ENCODE measurements at places on chromosomes 5 and 9.

DNA sequence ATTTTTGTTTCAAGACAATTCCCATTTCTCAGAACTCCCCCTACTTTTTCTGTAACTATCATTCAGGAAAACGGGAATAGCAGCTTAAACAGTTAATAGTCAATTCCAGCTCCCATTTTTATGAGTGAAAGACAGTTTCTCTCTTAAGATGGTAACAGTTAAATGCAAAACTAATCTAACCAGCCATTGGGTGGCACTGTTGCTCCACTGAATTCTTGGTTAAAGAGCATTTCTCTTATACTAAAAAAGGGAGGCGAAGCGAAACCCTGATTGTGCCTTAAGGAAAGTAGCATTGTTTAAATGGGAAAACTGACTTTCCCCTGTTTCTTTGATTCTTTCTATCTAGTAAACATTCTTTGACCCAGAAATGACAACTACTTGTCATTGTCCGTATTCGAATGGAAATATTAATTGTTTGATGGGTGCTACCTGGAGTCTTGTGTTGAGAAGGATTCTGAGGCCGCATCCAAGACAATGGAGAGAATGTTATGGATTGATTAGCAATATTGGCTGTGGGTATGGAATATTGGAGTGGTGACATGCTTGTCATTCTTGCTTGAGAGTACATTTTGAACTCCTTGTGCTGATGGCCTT is 507.8 kb downstream of the MAT2B start:
- no peak for DNase-seq

DNA sequence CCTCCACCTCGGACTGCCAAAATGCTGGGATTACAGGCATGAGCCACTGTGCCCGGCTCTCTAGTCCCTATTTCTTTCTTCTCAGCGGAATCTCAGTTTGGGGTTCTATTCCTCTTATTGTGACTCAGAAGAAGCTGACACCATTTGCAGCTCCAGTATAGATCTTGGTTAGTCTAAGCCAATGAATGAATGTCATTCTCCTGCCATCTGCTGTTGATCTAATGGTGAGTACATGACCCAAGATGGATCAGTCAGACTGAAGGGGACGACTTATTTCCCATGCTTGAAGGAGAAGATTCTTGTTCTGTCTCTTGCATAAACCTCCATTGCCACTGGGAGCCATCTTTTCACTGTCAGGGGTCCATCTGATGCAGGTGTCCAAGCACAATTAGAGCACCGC is 76.0 kb upstream of the KLF9 start:
- no peak for DNase-seq

DNA sequence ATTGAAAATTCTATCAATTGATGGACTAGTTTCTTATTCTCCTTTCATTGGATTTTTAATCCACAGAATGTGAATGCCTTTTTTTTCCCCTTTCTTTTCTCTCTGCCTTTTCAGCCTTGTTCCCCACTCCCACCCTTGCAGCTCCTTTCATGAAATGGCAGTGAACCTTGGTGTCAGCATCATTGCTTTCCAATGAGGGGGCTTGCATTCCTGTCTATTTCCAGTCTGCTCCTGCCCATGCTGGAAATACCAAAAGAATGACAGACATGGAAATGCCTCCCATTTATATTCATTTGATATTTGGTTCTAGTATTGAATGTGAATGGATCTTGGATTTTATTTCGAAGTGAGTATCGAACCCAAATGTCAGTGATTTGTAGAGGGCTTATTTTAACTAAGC is 162.7 kb upstream of the SGCD start:
- no peak for DNase-seq

DNA sequence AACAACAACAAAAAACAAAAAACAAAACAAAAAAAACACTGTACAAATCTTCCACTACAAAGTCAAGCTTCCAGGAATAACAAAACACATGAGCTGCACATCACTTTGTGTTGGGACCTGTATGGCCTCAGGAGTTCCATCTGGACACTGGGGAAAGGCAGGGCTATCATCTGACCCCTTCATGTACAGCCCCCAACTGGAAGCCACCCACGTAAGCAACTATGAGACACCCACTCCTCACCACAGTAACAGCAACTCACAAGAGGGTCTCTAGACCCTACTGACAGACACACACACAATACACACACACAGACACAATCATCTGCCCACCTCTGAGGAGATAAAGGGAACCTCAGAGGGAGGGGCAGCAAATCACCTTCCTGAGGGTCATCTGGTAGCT is 81.7 kb upstream of the LRRTM2 start:
- no peak for DNase-seq

GRCh38 chr9:69141851-69142250 is 32.2 kb upstream of the TJP2 start:
- no peak for DNase-seq

DNA sequence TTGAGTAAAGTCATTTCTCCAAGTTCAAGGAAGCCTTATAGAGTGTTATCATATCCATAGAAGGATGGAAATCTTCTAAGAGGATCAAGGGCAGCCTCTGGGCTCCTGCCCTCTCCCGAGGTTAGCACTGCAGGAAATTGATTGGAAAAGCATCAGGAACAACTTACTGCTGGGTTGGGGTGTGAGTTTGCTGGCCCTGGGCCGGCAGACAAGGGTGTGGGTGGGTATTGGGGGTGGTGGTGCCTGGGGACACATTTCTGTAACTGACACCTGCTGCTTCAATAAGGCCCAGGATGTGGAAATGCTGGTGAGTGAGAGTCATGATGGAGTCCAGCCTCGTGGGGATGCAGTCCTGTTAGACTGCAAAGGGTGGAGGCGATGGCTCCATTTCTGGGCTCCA is 5.5 kb downstream of the CSF2 start:
- no peak for DNase-seq

DNA sequence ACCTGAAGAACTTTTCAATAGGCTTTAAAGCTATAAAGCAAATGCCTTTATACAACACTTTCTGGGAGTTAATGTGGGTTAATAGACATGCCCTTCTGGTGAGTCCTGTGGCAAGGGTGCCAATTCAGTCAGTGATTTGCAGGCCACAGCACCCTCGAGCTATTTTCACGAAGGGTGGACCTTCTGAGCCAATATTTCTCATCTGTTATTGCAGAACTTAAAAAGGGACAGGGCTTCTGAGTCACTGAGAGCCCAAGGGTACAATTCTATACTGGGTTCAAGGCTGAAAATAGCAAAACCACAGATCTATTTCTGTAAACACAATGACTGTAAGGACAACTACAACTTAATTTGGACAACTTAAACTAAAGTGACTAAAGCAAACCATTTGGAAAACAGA is 92.8 kb downstream of the GABRG2 start:
- DNase-seq: no peak

DNA sequence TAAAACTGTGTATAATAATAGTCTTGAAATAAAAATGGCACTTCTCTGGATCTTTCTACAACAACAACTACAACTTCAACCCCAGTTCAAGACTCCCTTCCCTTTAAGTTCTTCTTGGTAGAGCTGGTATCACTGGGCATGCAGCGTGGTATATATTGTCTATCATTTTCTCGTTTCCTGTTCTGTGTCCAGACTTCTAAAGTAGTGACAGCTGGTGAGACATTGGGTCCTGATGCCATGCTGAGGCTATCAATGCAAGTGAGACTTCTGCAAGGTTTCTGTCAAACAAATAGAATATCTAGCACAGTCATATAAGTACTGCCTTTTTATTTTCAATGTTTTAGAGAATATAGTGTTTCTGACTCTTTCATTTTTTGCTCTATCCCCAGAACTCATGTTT is 123.0 kb upstream of the GRIN3A start:
- no peak for DNase-seq

GRCh38 chr5:144139586-144139985 is 30.9 kb downstream of the YIPF5 start:
- no peak for DNase-seq

DNA sequence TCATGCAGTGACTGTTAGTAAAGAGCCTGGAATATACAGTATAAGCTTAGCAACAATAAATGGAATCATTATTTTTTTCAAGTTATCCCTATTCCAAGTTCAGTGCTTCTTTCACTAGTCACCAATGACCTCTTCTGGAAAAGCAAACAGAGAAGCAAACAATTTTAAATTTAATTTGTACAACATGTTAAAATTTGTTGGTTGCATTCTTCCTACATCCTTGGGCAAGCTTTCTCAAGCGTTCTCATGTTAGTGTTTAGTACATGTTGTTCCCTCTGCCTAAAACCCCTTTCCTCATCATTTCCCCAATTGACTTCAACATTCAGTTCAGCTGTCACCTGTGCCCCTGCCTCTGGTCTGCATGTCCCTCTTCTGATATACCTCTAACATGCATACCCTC is 123.4 kb downstream of the SEC61B start:
- no peak for DNase-seq

DNA sequence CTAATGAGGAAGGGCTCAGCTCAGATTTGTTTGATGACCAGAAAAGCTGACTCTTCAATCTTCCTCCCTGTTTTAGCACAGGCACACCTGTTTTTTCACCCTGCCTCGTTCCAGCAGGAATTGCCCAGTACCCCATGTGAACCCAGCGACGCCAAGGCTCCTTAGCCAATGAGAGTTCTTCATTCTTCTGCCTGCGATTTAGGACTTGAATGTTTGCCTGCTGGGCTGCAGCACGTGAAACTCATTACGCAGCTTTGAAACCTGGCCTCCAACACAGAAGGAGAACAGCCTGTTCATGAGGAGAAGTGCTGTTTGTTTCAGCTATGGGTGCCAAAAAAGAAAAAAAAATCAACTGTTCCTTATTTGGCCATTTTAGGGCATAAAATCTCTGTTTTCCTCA is 315.5 kb downstream of the TRPM3 start:
- DNase-seq: no peak

DNA sequence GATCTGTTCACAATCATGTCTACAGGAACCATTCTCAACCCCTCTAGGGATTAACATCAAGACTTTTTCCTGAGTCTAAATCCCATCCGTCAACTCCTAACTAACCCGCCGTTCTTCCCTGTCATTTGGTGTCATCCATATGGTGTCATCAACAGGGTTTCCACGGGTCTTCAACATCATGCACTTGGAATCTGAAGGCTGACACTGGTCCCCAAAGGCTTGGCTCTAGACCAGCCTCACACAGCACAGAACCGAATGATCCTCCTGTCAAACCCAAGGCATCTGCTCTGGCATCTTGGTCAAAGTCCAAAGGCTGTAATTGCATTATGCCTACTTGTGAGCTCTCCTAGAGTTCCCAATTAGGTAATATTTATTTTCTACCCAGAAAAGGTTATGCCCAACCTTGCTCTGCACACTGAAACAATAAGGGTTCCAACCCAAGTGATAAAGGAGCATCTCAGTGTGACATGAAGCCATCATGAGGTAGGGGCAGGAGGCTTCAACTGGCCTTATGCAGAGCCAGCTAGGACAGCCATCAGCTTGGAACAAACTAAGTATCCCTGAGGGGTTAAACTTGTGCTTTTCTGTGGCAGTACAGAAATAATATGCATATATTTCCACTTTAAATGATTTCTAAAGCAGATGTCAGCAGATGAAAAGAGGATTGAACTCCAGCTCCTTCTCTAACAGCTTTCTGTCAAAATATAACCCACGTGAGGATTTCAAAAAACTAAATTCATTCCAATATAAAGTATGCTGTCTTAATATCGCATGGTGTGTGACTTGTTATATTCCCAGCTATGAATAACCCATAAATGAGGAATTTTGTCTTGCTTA is 13.9 kb downstream of the ENC1 start:
- no peak for DNase-seq

DNA sequence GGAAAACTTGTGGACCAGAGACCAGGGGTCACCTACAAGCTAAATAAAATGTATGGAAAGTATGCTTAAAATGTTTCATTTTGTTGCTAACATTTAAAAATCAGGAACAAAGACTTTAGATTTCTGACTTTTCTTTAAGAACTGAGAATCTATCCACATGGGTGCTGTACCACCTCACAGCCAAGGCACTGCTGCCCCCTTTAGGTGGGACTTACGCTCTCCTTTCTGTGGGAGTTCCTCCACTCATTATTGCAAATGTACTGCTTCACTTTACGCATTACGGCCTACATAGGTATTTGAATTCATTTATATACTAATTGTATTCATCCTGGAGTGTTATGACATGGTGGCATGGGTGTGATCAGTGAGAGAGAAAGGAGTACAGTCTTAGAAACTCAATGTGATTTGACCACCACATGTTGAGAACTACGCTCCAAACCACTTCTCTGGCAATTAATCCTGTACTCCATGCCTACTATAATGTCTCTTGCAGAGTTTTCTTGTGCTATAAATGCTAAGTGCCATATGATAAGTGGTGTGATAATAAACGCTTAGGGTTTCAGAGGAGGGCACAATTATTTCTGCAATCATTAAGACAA is 24.7 kb upstream of the CETN3 start:
- no peak for DNase-seq

GRCh38 chr9:126980231-126980630 is 65.6 kb downstream of the RALGPS1 start:
- DNase-seq: no peak

GRCh38 chr5:86137297-86137696 is 480.4 kb upstream of the COX7C start:
- no peak for DNase-seq

GRCh38 chr5:81202655-81203054 is 30.5 kb upstream of the CKMT2 start:
- DNase-seq: no peak

DNA sequence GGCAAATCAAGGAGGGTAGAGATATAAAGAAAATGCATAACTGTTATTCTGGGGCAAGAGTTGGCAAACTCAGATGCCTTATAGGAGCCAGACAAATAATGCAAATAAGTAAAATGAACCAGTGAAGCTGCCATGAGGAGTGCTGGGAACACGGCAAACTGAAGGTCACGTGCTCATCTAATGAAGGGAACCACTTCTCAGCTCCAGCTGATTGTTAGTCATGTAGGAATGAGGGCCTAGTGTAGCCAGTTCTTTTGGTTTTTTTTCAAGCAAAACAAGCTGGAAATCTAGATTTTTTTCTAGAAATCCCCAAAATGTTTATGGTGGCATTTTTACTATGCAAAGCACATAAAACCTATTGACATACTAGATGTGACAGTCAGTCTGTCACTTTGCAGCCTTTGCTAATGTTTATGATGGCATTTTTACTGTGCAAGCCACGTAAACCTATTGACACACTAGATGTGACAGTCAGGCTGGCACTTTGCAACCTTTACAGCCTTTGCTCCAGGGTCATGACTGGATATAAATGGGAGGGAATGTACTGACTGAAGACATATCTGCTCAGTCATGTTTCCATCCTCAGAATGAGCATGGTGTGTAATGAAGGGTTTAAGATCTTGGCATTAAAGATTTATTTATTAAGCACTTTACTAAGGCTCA is 39.4 kb downstream of the RUSC2 start:
- no peak for DNase-seq

DNA sequence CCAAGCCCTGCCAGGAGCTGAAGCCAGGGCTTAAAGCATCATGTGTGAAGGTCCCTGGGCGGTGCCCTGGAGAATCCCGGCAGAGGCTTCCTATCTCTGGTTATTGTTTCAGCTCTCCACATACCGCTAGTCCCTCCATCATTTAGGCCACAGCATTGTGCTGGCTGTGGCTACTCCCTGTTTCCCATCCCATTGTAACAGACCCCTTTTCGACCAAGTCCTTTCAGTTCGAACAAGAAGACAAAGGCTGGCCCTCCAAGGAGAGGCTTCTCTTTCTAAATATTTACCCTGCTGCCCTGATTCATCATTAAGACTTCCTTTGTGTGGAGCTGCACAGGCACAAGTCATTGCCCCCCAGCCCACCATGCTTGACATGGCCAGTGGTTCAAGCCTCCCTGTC is 41.6 kb downstream of the NEUROG1 start:
- no peak for DNase-seq

GRCh38 chr9:121784731-121785411 is 133.4 kb downstream of the DAB2IP start:
- DNase-seq: no peak

GRCh38 chr5:102731693-102732092 is 23.4 kb upstream of the PAM start:
- no peak for DNase-seq
